ENCODE measurements at places on chromosomes 4 and X.

GRCh38 chrX:130053236-130053635 is 57.1 kb downstream of the ELF4 start:
- no peak for DNase-seq

- DNase-seq: no peak
Measured at GRCh38 chrX:17642891-17643290, 94.4 kb upstream of the SCML1 start.

DNA sequence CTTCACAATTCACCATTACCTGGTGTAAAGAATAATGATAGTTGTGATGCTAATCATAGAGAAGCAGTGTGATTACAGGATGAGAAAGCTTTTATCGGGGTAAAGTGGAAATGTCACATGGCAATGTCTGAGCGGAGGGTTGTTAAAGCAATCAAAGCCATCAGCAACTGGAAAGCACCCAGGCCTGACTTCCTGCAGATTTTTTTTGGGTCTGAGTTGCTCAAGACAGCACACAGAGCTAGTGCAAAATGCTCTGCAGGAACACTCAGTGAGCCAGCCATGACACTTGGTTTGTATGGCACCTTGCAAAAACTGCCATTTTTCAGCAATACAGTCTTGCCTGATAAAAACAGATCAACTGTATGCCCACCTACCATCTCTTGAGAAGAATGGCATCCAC is 152.9 kb downstream of the COL4A6 start:
- no peak for DNase-seq

GRCh38 chr4:110510955-110511544 is 35.1 kb downstream of the ENPEP start:
- no peak for DNase-seq

- DNase-seq: no peak
Measured at GRCh38 chr4:68732653-68733466, 62.4 kb upstream of the UGT2B15 start.

- DNase-seq: no peak
Measured at GRCh38 chr4:69617083-69617694, 22.3 kb downstream of the UGT2A2 start.

DNA sequence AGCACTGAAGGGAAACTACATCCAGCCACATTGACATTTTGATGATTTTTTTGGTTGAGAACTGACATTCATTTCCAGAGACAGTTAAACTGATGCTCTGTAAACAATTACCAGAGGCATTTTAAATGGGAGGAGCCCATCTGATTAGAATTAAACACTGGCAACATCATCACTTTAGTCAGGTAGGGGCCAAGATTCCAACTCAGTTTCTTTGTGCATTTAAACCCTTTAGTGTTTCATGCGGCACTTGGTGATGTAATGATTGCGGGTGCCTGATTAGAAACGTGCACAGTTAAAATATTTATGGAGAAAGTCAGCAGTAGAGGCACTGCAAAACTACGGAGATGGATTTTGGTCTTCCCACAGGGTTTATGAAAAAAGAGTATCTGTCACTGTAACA is 16.1 kb downstream of the TNIP3 start:
- DNase-seq: no peak

DNA sequence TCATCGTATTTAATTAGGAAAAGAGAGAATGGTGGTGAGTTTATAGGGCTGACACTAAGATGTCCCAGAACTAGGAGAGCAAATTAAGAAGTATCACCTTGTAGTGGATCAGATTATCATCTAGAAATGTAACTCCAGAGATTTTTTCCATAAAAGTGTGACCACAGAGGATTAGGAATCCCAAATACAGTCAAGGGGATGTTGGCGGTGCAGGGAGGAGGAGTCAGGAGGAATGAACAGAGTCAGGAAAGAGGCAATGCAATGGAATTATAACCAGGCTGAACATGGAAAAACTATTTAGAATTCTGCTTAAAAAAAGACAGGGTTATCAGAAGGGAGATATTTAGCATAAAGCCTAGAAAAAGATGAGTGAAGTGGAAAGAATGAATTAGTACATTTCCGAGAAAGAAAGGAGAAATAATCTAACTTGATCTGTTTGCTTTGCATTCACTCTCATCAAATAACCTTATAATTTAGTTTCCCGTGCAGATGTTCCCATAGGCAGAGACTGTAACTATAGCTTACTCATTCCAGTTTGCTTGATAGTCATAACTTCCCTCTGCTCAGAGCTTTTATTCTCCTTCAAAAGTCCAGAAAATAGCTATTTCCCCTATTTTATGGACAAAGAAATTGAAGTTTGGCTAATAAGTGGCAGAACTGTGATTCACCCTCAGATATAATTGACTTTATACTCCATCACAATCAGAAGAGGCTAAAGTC is 56.4 kb downstream of the SCFD2 start:
- no peak for DNase-seq

GRCh38 chr4:76654791-76655190 is 219.8 kb downstream of the SHROOM3 start:
- DNase-seq: no peak

DNA sequence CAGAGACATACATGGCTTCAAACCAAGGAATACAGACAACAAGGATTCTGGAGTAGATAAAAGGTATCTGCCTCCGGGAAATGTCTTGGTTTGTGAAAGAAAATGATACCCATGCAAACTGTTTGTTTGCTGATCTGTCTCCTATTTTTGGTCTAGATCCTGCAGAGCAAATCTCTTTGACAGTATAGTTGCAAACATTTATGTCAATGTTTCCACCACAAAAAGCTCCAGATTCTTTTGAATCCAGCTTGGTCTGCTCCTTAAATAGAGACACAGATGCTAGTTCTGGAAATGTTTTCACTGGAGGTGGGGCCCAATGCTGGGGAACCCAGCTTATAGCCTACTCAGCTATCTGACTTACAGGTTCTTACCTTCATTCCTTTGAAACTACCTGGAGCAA is 119.7 kb downstream of the ATG4A start:
- no peak for DNase-seq

DNA sequence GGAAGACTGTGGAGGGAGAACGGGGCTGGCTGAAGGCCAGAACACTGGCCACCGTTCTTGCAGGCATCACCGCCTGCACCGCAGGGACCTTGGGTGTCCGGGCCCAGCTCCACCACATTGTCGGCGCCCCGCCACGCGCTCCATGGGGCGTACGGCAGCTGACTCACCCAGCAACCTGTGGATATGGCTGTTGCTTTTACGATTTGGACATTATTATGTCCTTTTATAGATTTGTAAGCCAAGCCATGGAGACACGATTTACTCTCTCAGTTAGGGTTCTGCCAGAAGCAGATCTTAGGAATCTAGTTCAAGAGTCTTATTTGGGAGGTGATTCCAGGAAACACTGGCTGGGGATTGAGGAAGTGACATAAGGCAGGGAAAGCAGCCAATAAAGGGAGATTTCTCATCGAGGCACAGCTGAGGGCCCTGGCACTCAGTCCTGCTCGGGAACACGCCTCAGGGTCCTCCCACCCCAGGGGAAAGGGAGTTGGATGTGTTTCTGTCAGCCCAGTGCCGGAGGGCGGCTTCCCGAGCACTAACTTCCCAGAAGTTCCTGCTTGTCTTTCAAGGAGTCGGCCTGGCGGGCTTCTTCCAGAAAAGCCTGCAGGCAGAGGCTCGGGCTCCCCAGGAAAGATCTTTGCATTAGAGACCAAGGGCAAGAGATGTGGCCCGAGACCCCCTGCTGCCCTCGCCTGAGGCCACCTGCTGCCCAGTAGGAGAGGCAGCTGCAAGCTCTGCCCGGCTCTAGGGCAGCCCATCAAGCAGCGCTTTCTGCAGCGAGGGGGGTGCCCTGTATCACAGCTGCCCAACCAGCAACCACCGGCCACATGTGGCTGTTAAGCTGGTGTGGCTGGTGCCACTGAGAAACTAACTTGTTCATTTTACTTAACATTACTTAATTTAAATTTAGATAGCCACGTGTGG is 52.9 kb downstream of the CRMP1 start:
- no peak for DNase-seq

DNA sequence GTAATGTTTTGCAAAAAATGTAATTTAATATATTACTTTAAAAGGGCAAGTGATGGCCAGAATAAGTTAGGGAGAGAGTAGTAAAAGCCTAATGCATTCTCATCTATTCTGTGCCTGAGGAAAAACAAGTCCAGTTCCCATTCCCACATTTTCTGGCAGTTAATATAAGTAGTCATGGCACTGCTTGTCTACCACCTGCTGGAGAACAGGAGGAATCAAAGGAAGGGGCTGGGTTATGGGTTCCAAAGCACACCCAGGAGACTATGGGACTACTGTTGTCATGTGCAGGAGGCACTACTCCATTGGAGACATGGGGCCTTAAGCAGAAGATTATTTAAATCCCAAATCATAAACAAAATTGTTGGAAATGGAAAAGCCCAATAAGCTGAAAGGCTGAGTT is 2618.6 kb downstream of the ARAP2 start:
- no peak for DNase-seq

GRCh38 chrX:50093625-50094024 is 107.2 kb downstream of the AKAP4 start:
- no peak for DNase-seq

DNA sequence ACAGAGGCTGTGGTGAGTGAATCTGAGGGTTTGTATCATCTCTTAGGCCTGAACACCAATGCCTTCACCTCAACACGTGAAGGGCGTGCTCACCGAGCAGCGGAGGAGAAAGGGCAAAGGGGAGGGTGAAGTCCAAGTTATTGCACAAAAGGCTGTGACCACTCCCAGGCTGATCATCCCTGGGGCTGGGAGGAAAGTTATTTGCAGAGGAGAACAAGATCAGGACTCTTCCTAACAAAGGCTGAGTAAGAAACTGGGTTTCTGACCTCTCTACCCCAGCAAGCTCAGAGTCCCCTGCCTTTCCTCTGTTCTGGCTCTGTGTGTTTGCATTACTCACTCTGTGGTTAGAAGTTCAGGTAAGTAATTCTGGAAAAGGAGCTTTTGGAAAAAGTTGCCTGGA is 366.3 kb upstream of the CXorf51A start:
- DNase-seq: no peak

DNA sequence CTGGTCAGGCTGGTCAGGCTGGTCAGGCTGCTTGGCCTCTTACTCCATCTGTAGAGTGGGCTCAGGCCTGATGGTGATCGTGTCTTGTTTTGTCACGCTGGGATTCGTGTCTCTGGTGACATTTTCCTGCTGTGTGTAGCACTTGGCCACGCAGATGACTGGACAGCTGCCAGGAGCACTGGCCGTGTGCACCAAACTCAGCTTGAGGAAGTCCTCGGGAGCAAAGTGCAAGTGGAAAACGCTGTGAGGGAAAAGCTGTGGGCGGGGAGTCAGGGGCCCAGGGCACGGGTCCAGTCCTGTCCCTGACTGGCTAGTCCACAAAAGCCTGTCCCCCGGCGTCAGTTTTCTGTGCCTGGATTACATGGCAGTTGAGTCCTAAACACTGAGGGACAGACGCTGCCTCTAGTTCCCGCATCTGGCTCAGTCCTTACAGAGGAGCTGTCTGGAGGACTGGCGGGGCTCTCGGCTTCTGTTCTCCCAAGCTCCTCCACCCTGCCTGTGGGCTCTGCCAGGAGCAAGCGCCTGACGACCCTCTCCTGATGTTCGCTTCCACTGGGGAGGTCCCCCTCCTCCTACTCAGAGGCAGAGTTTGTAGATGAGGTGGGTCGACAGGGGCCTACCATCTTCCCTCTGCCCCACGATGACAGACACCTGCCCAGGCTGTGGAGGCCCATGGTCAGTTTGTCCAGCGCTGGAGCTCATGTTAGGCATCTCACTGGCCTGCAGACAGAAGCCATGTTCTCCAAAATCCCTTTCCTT is 35.9 kb upstream of the GRPEL1 start:
- DNase-seq: no peak

DNA sequence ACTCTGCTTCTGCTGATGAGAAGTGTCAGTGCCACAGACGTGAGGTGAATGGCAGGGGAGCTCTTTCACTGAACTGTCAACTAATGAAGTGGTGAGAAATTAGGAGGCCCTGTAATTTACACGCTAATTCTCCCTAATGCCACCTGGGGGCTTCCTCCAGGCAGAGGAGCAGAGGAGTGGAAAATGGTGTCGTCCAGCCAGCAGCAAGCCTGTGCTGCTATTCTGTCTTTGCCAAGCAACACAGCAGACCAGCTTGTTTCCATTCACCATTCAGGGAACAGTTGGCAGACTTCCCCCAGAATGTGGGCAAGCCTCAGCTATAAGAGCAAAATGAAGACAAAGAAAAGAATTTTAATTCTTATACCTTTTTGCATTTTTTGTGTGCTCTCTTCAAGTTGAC is 245.2 kb upstream of the TET2 start:
- DNase-seq: no peak

DNA sequence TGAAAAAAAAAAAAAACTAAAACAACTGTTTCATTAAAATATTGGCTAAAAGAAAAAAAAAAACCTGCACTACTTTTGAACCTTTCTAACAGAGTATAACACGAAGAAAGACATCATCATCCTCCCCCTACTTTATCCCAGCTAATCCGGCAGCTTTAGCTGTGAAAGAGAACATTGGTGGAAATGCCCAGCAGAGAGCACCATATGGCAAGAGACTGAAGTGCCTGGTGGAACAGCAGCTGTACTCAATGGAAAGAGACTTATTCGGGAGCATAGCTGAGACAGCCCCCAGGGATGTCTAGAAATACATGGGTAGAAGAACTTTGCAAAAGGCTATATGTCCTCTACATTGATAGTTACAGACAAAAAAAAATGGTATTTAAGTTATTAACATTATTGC is 30.3 kb downstream of the STPG2 start:
- peak; percentile 26 for DNase-seq

DNA sequence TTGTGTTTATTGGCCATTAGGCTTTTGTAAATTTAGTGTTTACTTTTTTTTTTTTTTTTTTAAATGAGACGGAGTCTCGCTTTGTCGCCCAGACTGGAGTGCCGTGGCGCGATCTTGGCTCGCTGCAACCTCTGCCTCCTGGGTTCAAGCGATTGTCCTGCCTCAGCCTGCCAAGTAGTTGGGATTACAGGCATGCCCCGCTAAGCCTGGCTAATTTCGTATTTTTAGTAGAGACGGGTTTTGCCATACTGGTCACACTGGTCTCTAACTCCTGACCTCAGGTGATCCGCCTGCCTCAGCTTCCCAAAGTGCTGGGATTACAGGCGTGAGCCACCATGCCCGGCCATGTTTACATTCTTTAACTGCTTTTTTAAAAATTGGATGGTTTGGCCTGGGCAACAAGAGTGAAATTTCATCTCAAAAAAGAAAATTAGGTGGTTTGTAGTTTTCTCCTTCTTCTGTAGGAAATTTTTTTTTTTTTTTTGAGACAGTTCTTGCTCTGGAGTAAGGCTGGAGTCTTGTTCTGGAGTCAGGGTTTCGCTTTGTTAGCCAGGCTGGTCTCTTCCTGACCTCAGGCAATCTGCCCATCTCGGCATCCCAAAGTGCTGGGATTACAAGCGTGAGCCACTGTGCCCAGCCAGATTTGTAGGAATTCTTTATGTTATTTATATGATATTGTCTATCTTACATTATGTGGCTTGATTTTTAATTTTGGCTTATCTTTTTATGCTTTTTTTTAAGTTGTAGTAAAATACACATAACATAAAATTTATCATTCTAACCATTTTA is 15.1 kb downstream of the UBE2K start:
- DNase-seq: no peak

GRCh38 chr4:185738820-185739219 is 73.2 kb downstream of the SORBS2 start:
- DNase-seq: no peak

GRCh38 chr4:151522866-151523519 is 114.0 kb downstream of the FHIP1A start:
- peak; percentile 19 for DNase-seq

GRCh38 chr4:169615467-169616106 is 3.2 kb upstream of the NEK1 start:
- no peak for DNase-seq
